ENCODE measurements at places on chromosomes 6 and 20.
A peak's percentile ranks its signal among the peaks of the same experiment; 100 is the strongest.

DNA sequence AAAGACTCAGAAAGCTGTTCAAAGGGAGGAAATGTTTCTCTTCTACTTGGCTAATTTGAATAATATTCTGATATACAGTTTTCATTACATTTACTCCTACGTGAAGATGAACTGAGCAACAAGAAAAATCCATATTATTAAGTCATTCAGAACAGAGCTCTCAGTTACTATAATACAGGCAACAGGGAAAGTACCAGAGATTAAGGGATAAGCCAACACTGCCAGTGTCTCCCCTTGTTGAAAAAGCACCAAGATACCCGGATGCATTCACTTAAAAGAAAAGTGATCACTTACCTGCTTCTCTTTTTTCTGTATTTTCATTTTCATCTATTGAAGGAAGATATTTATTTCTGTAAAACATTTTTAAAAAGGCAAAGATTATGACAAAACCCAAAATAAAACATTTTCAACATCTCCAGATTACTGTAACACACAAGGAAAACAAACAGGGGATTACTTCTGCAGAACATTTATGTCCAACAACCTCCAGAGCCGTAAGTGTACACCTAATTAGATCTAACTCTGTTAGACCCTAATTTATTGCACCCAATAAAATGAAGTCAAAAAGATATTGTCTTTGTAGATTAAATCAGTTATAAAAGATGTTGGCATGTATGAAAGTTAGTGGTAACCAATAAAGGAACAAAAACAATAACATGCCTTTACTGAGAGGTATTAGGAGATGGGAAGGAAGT, 67.0 kb downstream of the CHD6 start:
- DNase-seq: no peak

GRCh38 chr6:147322299-147323162, 118.3 kb downstream of the STXBP5 start:
- no peak for DNase-seq

GRCh38 chr20:20367575-20368417, at the start of gene INSM1:
TSS of gene INSM1 (plus strand) at chr20:20368104. CDS start at chr20:20368268, 164 bp downstream.
- DNase-seq: peak; percentile 32

DNA sequence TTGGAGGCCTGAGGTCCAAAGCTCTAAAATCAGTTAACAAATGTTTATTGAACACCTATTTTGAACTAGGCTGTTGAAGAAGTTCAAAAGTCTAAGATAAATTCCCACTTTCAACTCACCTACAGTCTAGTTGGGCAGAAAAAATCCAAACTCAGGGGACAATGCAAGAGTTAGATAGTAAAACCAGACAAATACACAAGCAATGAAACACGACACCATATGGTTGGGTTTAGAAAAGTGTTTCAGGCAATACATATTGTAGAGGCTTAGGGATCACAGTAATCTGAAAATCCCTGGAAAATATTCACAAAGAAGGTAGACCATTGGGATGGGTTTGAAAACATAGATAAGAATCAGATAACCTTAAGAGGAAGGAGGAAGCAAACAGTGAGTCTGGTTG, 1.3 kb upstream of the CARMIL1 start:
- no peak for DNase-seq

GRCh38 chr20:48060841-48061720, 275.8 kb upstream of the SULF2 start:
- DNase-seq: no peak
